ENCODE measurements at places on chromosomes 1 and 21. TPM values are rescaled to one million over a fixed set of nuclear protein-coding genes. Genes with fewer than 3 reads are reported as not detected.

- DNase-seq = peak; percentile 84
Observed at GRCh38 chr1:112706505-112707220, at the start of gene RHOC. TSS of gene RHOC (minus strand) at chr1:112707127. CDS start at chr1:112703799, 3,328 bp downstream.

NCF2 gene
- polyA plus RNA-seq = 2.5 TPM

PPIAL4G gene
- polyA plus RNA-seq = not detected

- DNase-seq = no peak
Observed at GRCh38 chr1:33575324-33575879, 103.0 kb downstream of the ZSCAN20 start.

DNA sequence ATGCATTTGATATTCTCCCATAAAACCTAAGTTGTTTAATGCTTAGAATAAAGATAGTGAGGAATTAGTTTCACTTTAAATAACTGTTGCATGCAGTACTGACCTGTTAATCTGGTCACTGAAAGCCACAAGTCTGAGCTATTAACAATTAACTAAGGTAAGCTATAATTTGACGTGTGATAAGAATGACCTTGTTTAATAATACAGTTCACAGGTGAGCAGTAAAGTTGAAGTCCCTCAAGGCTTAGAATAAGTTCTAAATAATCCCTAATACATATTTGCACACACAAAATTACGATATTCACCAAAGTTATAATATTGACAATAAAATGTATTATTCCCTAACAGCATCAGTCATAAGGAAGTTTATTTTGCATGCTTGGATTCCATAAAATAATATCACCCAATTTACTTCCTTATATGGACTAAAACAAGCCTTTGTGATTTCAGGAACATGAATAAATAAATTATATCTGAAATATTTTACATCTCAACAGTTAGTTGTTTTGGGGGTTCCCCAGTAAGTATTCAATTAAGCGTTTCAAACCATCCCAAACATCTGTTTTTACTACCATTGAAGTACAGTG lies 70.6 kb upstream of the CHRM3 start:
- DNase-seq = no peak

GRCh38 chr1:235946571-235946981 lies 79.9 kb upstream of the LYST start:
- no peak for DNase-seq

- peak; percentile 48 for DNase-seq
Observed at GRCh38 chr21:43741423-43742096, 22.6 kb downstream of the PDXK start.

WDR64 gene
- polyA plus RNA-seq = not detected

ZYG11A gene
- polyA plus RNA-seq = 0.84 TPM

DNA sequence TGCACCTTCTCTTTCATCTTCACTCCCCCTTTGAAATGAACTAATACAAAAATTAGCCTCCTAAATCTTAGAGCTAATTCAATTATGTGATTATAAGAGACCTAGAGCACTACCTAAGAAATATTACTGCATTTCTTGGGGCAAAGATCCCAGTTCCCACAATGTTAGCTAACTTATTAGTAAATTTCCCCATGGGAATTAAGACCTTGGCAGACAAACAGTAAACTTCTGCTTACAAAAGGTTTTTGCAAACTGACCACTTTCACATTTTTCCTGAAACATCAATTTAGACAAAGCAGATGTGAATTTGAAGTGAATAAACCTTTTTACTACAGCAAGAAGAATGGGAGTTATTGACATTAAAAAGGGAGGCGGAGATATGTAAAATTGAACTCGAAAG lies 34.6 kb upstream of the LHX8 start:
- no peak for DNase-seq

GRCh38 chr1:93701629-93702028 lies 20.0 kb upstream of the BCAR3 start:
- no peak for DNase-seq

Measured in kidney (tissue), 22 donors.